ENCODE measurements at places on chromosomes 1 and 21.

GRCh38 chr1:56345831-56346230 lies 233.5 kb downstream of the PLPP3 start:
- DNase-seq = no peak

GRCh38 chr1:117231312-117231711 lies 20.6 kb upstream of the VTCN1 start:
- no peak for DNase-seq

DNA sequence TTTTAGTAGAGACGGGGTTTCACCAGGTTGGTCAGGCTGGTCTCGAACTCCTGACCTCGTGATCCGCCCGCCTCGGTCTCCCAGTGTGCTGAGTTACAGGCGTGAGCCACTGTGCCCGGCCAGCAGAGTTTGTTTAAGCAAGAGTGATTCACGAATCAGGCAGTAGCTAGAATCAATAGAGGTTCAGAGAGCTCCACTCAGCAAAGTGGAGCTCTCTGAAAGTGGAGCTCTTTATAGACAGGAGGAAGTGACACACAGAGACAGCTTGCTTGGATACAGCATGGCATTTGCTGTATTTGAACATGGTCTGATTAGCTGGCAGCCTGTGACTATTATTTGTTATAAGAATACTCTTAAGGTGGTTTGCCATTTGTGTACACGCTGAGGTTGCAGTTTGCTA lies 27.1 kb upstream of the CD34 start:
- no peak for DNase-seq

DNA sequence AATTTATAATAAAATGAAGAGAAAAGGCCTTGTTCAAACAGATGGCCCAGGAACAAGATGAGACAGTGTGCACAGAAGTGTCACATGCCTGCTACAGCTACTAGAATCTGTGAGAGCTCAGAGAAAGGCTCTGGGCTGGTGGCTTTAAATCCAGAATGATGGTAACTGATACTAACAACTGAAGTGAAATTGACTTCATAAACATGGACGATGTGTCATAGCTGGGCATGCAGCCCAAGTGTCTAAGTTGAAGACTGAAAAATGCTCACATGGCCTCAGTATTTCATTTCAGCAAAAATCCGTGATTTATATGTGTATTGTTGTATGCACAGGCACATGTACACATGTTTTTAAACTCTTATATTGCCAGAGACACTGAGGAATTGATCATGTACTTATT lies 208.3 kb upstream of the RUNX1 start:
- DNase-seq = no peak

DNA sequence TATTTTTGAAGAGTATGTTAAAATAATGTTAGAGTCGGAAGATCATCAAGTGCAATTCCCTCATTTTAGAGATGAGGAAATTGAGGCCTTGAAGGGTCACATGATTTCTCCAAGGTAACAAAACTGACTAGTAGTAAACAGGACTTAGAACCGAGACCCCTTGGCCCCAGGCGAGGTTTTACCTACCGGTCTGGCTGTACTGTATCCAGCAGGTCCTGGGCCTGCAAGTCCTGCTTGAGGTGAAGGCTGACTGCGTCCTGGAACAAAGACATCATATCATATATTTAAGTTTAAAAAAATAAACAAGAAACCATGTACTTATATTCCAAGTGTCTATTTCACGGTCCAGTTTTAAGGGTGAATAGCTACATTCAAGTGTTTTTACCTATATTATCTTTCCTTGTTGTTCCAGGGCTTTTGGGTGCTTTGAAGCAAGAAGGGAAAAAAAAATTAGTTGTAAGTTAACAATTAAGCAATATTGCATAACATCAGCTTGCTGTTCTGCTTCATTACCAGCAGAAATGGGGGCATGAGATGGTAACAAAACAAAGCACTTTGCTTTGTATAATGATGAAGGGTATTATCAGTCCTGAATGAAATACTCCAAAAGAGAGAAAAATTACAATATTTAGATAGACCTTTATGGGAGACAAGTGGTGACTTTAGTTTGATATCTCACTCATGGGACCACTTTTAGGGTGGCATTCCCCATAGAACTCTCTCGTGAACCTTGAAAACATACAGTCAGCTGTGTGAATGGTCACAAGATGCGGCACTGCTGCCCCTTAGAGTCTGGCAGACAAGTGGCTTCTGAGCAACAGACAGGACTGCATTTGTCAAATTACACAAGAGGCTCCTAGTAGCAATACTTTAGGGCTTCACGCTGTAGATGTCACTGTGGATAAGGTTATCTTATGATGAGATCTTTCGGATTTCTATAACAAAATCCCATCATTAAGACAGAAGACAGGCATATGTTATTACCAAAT lies 29.8 kb upstream of the CFAP298 start:
- DNase-seq = no peak

- DNase-seq = no peak
Measured at GRCh38 chr1:232952514-232953499, 2.4 kb downstream of the NTPCR start.

GRCh38 chr1:20787840-20788795 lies 1.0 kb upstream of the HP1BP3 start:
- DNase-seq = no peak

DNA sequence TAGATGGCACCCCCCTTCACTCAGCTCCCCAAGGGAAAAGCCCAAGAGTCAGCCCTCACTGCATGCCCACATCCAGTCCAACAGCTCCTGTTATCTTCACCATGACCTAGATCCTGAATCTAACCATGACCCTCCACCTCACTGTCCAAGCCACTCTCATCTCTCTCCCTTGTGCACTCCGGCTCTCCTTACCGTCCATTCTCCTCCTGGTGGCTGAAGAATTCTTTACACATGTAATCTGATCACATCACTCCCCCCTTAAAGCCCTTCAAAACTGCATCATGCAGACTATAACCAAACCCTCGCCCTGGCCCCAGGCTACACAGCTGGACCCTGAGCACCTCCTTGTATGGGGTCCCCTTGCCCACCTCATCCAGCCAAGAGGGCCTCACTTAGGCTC lies 14.0 kb upstream of the PAQR7 start:
- DNase-seq = no peak

GRCh38 chr1:103111926-103112325 lies 3.6 kb upstream of the COL11A1 start:
- no peak for DNase-seq

GRCh38 chr21:41848958-41849580 lies 30.1 kb downstream of the PRDM15 start:
- DNase-seq = no peak

GRCh38 chr21:43758111-43758641 lies 17.9 kb downstream of the CSTB start:
- no peak for DNase-seq
